ENCODE measurements at places on chromosomes 6 and 20.

GRCh38 chr6:138397128-138398122 is 6.6 kb upstream of the HEBP2 start:
- DNase-seq, result no peak

- DNase-seq, result no peak
Observed at GRCh38 chr6:148455225-148455624, 112.6 kb downstream of the SASH1 start.

DNA sequence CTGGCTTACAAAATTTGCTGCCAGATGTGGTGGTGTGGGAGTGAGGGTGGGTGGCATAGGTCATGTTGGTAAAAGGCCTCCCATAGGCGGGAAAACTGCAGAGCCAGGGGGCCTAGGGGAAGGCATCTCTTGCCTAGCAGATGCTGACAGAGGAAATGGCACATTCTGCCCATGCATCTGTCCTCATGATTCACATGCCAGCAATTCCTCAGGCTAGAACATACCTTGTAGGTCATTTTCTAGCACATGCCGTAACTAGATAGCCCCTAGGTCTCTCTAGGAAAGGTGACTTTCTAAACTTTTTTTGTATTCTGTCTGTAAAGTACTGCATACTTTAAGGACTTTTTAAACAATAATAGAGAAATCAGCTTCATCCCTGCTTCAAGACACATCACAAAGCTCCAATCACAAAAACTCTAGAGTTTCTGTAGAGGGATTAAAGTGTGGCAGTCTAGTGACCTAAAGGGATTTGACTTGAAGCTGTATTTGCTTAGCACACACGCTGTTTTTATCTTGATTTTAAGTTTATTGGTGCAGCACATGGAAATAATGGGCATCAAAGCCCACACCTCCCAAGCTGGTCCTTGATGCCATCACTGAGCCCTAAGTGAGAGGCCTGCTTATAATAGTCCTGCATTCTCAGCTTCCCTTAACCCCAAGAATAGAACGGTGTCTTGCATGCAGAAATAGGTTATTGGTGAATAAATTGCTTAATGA is 55.2 kb downstream of the ANKEF1 start:
- DNase-seq, result no peak

DNA sequence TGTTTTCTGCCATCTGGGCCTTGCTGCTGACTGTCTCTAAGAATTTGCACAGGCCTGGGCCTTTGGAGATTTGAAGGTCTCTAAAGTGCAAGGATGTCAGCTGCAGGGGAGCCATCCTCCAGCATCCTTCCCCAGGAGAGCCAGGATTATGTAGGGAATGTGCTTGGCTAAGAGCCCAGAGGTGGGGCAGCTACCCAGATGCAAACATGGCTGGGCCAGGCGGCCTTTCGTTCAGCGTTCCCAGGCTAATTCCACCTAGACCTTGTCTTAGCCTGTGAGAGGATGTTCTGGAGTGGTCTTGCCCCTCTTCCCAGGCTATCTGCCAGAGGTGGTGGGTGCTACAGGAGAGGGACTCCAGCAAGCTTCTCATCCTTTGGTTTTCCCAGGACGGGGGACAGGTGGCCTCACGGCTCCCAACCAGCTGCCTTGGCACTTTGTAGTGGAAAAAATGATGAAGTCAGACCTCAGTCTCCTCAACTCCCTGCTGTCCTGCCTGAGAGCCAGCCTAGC is 7.7 kb upstream of the PTGIS start:
- DNase-seq, result peak; percentile 67

- DNase-seq, result peak; percentile 38
Observed at GRCh38 chr6:1616701-1617463, 7.2 kb downstream of the FOXC1 start.

- DNase-seq, result no peak
Observed at GRCh38 chr6:101125380-101125971, 244.3 kb upstream of the ASCC3 start.

DNA sequence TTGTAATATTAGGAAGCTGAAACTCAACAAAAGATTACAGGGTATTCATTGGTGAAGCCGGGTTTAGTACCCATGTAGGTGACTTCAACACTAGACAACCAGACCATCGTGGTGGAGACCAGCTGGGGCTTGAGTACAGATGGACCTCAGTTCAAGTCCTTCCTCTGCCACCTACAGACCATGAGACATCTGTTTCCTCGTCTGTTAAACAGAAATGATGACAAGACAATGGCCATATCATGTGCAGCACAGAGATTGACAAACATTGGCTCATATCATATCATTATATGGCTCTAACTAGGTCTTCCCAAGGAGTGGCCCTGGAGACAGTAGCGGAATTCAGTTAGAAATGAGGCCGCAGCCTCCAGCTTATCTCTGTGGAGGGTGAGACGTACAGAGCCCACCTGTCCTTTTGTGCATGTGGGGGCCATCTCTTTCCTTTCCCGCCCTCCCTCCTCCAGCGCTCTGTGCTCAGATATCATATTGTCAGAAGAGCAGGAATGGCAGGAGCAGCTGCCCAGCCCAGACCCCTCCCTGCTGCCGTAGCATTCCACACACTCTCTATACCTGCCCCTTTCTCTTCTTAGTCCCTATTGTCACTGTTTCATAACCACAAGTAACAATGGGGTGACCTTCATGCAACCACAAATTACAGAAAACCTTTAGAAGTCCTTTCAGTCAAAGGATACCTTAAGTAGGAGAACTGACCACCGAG is 75.1 kb downstream of the LY86 start:
- no peak for DNase-seq

DNA sequence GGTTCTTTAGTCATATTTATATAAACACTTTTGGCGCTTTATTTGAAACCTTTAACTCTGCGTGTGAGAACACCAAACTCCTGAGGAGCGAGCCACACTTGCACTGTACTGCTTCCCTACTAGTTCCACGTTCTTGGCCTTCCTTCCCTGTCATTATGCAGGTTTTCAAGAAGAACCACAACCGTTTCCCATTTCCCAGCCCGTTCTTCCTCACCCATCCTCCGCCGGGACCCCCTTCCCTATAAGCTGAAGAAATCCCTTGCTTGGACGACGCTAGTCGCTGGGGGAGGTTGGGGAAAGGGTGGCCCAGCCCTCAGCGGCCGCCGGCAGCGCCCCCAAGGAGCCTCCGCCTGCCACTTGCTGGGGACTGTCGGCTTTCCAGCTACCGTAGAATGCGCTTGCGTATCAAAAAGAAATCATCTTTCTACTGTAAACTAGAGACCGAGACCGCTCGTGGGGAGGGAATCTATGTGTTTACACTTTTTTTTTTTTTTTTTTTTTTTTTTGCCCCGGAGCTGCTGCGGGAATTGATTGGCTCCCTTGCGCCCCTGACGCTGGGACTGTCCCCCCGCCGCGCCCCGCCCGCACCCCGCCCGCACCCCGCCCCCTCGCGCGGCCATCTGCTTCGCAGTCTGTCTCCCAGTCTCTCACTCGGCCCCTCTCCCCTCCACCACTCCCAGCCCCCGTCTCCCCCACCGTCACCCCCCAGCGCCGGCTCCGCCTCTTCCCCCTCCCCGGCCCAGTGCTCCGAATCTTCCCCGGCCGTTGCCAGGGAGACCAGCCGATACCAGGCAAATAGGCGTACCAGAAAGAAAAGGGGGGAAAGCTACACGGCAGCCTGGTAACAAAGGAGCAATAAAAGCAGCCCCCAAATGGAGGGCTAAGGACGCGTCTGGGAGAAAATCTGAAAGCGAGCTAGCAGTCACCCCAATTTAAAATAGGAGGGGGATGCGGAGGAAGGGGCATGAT is 2.3 kb upstream of the MARCKS start:
- peak; percentile 68 for DNase-seq

- DNase-seq, result no peak
Observed at GRCh38 chr20:38073307-38074071, 39.9 kb downstream of the RPRD1B start.

GRCh38 chr6:15368186-15368585 is 122.3 kb downstream of the JARID2 start:
- no peak for DNase-seq

GRCh38 chr6:3911130-3911529 is 62.0 kb downstream of the FAM50B start:
- DNase-seq, result no peak

- DNase-seq, result no peak
Observed at GRCh38 chr6:164982389-164982788, 327.0 kb downstream of the C6orf118 start.

DNA sequence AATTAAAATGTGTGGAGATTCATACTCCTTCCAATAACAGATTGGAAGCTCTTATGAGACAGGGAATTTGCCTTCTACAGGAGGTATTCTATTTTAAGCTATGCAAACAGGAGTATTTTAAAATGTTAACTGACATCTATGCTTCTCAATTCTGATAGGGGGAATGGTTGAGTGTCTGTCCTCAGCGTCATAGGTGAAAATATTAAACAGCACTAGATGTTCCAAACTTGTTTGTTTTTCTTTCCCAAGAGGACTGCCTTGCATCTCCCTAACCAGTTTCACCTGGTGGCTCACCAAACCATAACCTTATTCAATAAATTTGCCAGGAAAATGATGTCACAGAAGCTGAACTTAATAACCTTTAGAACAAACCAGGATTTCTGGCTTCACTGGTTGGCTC is 24.6 kb upstream of the ARG1 start:
- no peak for DNase-seq

- no peak for DNase-seq
Observed at GRCh38 chr6:75830959-75831885, 82.2 kb downstream of the MYO6 start.

DNA sequence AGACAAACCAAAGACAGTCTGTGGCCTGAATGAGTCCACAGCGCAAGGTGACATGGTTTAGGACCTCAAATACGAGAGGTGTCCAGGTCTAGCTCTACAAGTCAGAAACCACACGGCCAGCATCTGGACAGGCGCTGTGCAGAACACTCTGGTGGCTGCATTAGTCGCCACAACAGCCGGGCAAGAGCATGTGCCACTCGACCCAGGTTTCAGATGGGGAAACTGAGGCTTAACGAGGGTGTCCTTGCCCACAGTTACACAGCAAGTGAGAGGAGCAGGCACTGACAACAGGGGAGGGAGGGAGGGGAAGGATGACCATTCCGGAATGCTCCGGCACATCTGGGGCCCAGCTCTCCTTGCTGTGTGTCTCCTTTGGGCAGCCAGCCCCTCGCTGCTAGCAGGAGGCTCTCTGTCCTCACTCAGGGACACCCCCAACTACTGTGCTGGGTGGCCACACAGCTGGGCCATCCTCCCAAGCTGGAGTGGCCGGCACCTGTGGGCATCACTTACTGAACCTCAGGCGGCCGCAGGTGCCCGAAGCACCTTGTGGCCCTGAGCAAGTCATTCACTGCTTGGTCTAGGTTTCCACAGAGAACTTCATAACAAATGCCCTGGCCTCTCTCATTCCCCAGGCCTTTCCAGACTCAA is 6.6 kb downstream of the DLL1 start:
- peak; percentile 23 for DNase-seq

DNA sequence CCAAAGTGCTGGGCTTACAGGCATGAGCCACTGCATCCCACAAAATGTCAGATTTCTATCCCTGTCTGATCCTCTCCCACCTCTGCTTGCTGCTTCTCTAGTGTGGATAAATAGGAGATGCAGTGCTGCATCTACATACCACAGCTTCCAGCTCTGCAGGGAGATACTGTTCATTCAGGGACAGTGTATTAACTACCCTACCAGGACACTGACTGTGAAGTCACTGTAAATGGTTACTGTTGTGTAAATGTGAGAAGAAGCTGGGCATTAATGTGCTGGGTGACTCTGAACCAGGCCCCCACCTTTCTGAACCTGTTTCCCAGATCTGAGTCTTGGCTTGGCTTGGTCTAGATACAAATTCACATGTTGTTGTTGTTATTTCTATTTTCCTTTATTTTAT is 488.6 kb upstream of the SULF2 start:
- DNase-seq, result peak; percentile 10

DNA sequence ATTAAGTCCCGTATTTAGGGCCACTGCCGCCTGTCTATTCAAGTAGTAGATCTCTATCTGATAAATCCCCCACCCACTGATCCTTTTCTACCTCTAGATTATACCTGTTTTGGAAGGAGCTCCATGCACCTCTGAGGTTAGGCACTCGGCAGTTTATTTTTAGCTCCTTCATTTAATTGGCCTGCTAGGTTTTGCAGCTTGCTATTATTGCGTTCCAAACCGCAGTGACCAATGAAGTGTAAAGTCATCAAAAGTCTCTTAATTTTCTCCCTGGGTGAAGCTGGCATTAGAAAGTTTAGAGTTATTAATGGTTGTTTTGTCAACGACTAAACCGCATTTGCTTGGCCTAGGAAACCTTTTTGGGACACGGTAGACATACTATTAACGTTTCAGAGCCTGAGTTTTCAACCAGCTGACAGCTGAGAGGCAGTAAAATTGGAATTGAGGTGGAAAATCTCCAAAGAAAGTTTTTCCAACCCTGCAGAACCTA is 60.0 kb downstream of the RFPL4B start:
- no peak for DNase-seq
